ENCODE measurements at places on chromosomes 7 and 10.

DNA sequence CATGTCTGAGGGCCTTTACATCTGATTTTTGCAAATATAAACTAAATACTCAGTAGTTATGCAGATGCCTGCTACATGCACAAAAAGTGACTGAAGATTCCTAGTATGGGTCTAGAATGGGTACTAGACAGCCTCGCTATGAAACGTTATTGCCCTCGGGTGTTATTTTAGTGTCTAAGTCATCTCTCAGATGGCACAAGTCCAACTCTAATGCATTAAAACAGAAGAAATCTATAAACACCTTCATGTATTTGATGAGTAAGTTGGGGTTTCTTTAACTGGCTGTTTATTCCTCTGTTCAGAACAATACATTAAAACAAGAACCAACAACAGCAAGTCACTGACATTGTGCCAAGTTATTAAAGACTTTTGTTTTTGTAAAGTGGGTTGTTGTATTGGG, 41.6 kb downstream of the TEX36 start:
- no peak for DNase-seq

DNA sequence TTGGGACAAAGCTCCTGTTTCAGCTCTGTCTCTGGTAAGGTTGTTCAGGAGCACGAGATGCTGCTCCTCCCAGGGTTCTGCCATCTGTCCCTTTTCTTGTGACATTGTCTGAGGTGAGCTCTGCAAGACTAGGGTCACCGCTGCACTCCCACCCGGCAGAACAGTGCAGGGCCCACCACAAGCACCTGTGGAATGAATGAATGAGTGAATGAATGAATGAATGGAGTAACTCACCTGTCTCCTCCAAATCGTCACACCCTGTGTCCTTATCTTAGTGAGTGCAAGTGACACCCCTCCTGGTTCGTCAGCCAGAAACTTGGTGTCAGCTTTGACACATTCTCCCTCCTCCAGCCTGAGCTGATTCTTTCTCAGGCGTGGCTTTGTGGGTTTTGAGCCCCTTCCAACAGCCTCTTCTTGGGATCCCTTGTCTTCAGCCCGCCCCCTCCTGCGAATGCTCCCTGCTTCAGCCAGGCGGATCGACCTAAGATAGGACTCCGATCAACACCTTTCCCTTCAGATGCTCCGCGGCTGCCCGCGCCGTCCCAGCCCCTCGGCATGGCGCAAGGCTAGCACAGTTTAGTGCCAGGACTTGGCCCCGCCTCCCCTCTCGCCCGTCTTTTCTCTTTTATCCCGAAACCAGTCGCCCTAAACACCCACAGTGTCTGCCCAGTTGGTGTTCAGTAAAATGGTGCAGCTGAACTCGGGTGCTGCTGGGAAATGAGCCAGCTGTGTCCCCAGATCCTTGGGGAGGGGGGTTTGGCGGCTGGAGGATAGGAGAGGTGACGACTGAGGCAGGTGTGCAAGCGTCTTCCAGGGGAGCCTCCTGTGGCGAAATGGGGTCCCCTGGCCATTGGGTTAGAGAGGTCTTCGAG, 89.3 kb downstream of the BEND7 start:
- peak; percentile 35 for DNase-seq

DNA sequence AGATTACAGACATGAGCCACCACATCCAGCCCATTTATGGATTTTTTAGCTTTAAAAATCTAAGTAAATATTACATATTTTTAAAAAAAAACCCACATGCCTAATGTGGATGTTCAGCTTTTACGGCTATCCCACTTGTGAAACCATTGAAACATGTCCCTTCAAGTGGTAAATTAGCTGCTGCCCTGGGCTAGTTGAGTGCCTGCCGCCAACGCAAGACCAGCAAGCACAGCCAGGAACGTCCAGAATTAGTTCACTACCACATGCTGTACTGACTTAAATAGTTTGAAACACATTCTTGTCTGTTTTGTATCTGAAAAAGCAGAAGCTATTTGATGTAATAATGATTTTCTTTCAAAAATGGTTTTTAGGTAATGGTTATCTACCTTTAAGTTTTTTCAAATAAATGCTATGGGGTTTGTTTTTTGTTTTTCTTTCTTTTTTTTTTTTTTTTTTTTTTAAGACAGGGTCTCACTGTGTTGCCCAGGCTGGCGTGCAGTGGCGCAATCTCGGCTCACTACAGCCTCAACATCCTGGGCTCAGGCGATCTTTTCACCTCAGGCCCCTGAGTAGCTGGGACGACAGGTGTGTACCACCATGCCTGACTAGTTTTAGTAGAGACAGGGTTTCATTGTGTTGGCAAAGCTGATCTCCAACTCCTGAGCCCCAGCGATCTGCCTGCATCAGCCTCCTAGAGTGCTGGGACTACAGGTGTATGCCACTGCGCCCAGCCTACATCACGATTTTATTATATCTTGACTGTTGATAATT, 57.0 kb downstream of the KLRG2 start:
- no peak for DNase-seq

- no peak for DNase-seq
Observed at GRCh38 chr7:128940494-128941322, 3.0 kb downstream of the IRF5 start.

- no peak for DNase-seq
Observed at GRCh38 chr7:155814316-155815276, 2.3 kb upstream of the SHH start.

GRCh38 chr10:12981570-12981969, 19.9 kb downstream of the CCDC3 start:
- peak; percentile 36 for DNase-seq

- DNase-seq = no peak
Observed at GRCh38 chr7:110983822-110984456, 107.0 kb upstream of the LRRN3 start.

DNA sequence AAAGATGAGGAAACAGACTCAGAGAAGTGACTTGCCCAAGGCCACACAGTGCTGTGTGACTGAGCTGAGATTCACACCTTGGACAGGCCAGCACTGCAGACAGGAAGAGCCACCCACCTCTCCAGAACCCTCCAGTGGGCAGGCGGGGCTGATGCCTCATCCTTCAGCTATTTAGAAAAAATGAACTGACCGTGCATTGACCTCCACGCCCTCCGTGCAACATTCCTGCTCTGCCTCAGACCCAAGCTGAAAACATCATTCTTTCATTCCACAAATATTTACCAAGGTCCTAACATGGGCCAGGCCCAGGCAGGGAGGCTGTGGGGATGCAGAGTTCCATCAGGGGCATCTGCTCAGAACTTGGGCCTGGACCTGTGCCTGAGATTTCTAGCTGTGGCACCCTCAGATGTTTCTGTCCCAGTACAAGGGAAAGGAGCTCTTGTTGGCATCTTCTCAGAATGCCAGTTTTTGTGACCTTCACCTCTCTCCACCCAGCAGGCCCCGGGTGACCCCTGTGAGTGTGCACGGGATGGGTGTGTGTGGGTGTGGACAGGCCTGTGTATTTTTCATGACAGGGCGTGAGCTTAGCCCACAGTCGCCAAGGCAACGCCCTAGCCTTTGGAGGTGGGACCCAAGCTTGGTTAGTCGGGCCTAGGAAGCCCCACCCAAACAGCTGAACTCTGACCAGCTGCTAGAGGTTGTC, 6.5 kb downstream of the VSIR start:
- peak; percentile 92 for DNase-seq

DNA sequence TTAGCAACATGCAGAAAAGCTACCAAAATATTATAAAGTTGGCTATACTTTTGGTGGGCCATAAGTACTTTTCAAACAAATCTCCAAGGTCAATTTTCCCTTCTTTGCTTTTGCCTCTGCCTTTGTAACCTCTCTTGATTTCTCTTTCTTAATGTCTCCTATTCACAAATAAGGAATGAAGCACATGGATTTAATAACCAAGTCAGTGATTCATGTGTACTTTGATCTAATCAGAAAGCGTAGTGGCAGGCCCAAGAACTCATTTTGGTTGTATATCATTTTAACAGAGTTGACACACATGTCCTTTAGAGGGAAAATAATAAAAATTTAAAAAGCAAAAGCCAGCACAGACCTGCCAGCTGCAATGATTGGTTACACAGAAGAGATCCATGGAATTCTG, 93.7 kb downstream of the FZD1 start:
- no peak for DNase-seq

DNA sequence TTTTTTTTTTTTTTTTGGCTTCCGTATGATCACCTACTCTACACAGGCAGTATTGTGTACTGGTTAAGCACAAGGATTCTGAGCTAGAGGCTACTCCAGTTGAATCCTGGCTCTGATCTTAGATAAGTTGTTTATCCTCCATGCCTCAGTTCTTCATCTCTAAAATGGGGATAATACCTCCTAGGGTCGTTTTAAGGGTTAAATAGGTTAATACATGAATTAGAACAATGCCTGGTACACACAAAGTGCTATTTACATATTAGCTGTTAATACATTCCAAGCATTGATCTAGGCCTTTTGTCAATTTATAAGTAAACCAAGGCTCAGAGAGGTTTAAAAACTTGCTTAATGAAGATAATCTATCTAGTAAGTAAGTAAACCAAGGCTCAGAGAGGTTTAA, 59.0 kb downstream of the ST7 start:
- DNase-seq = no peak

GRCh38 chr7:80279760-80280159, 145.1 kb downstream of the GNAI1 start:
- no peak for DNase-seq

GRCh38 chr10:115558252-115558651, 465.1 kb downstream of the ATRNL1 start:
- DNase-seq = no peak

- DNase-seq = peak; percentile 92
Observed at GRCh38 chr10:18005781-18006456, 54.2 kb downstream of the SLC39A12 start.

GRCh38 chr7:16067711-16068110, 353.6 kb downstream of the CRPPA start:
- DNase-seq = no peak

DNA sequence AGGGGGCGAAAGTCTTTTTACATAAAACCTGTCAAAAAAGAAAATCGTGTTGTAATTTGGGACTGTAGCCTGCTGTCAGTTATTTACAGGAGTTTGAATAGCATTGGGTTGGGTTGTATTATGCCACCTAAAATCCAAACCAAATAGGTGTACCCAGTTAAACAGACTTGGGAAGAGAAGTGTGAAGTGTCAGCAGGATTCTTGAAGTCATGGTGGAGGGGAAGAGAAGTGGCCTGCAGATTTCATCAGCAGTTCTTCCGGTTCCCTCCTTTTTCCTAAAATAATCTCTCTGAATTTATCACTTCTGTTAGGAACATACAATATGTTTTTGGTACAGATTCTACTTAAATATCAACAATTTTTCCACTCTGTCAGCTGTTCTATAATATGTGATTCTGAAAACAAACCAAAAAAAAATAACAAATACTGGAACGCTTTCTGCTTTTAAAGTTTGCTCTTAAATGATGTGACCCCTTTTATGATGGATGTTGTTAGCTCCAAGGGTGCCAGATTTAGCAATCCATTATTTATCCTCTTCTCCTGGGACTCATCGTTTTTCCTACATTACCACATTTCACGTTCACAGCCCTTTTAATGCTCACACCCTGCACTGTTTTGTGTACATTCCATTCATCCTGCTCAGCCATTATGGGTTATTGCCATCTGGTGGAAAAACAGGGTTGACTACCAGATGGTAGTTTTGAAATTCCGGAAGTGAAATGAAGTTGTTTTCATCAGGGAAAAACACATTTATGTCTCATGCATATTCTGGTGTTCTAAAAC, 18.7 kb upstream of the ARHGAP12 start:
- peak; percentile 91 for DNase-seq

DNA sequence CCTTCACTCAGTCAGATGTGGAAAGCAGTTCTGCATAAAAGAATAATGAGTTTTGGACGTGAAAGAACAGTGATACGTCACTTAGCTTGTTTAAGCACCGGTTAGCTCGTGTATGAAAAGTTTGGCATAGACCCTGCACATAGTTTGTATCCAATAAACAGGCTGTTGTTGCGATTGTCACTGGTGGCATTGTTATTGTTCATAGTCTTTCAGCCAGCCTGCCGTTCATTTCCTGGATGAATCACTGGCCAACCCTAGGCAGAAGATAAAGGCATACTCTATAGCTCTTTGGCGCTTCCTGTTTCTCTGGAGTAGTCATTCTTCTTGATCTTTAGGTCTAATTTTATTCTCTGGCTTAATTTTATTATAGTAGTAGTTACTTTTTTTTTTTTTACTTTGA, 57.8 kb upstream of the ANKRD30A start:
- DNase-seq = no peak

- no peak for DNase-seq
Observed at GRCh38 chr10:8889538-8889937, 835.0 kb downstream of the GATA3 start.

- DNase-seq = no peak
Observed at GRCh38 chr7:44211126-44211675, 10.4 kb downstream of the YKT6 start.

- DNase-seq = no peak
Observed at GRCh38 chr7:23802720-23803397, 92.8 kb downstream of the STK31 start.

DNA sequence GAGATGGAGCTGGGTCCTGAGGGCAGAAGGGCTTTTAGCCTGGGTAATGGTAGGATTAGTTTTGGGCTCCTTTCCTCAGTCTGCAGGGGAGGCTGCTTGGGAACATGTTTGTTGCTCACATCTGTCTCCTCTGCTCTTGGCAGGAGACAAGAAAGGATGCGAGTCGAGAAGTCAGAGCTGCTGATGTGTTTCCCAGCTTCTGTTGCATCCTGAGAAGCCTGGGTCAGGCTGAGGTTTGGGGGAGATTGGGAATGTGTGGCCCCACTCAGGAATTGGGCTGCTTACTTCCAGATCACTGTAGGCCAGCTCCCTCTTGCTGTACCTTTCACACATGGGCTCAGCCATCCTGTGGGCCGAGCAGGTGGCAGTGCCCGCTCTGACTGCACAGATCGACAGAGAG, 79.2 kb downstream of the CCNY start:
- no peak for DNase-seq

DNA sequence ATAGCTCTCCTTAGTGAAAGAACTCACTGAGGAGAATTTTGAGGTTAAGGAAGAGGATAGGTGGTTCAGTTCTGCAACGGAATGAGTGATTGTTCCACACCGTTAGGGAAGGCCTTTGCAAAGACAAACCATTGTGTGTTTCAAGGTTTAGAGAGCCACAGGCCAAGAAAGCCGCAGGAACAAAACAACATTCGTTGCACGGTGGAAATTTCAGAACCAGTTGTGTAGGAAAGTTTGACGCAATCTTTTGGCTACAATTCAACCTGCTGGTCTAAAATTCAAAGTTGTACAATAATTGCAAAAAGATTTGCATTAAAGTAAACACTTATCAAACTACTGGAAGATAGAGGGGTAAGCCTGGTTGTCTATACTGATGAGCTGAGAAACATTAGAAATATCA, 91.4 kb downstream of the FAM107B start:
- DNase-seq = peak; percentile 61

GRCh38 chr10:71971311-71971731, 7.1 kb downstream of the CHST3 start:
- no peak for DNase-seq

Data from fibroblast of lung (primary cell).